ENCODE measurements at places on chromosomes 1 and 21. TPM values are rescaled to one million over a fixed set of nuclear protein-coding genes. Genes with fewer than 3 reads are reported as not detected.

The LAD1 gene
- total RNA-seq: 8.4 TPM

The GNG4 gene
- 0.18 TPM for total RNA-seq

The C1orf115 gene
- total RNA-seq: 7.5 TPM

The MYOM3 gene
- total RNA-seq: 0.70 TPM

The LCE3E gene
- not detected for total RNA-seq

The CCDC28B gene
- 68.7 TPM for total RNA-seq

The CASQ1 gene
- 28.3 TPM for total RNA-seq

The FAM177B gene
- total RNA-seq: not detected

The BLACAT1 gene
- total RNA-seq: 0.56 TPM

The PTPRU gene
- 64.8 TPM for total RNA-seq

The PLEKHN1 gene
- 0.36 TPM for total RNA-seq

The PAFAH2 gene
- 10.9 TPM for total RNA-seq

DNA sequence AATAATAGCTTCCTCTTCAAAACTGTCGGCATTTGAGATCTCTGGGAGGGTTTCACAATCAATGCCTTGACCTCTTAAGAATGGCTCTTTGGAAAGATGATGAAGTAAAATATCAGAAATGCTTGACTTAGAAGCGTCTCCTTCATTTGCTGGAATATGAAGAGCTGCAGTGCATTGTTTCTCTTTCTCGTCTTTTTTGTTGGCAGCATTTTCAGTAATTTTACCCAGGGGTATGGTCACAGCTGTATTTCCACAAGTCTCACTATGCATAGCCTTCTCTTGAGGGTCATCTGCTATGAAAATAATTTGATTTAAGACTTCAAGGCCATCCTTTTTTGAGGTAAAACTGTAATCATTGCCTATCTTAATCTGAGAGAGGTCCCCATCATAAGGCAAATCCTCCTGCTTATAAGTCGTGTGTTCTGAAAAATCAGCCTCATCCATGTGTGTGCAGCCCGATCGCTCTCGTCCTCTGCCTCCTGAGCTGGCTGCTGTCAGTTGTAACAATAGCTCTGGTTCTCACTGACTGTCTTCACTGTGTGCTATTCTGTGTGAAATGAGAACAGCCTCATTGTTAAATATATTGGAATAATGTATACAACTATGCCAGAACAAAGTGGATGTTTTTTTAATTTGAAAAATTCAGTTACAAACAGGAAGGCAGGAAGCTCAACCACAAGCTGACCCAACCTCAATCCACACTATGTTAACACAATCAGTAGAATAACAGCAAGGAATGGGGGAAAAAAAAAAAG lies 4.5 kb downstream of the AKNAD1 start:
- no peak for DNase-seq

DNA sequence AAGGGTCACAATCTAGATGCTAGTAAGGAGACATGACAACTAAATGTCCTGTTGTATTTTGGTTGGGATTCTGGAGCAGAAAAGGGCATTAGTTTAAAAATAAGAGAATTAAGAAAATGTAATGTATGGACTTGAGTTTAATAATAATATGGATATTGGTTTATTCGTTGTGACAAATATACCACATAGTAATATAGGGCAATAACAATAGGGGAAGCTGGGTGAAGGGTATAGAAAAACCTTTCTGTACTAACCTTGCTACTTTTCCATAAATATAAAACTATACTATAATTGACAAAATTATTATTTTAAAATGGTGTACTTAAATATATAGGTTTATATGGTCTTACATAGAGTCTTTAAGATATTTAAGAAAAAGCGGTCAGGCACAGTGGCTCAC lies 558.9 kb downstream of the PTPRC start:
- no peak for DNase-seq

DNA sequence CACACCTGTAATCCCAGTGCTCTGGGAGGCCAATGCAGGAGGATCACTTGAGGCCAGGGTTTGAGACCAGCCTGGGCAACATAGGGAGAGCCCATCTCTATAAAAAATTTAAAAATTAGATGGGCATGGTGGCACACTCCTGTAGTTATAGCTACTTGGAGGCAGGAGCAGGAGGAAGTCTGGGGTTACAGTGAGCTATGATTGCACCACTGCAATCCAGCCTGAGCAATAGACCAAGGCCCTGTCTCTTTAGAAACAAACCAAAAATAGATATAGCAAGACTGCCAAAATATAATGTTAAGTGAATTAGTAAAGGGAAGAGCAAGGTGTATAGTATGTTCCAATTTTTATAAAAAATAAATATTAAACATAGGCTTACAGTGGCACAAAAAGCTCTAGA lies 28.8 kb downstream of the PLEKHO1 start:
- DNase-seq: no peak

GRCh38 chr1:159000625-159001024 lies 9.1 kb upstream of the IFI16 start:
- peak; percentile 96 for DNase-seq

DNA sequence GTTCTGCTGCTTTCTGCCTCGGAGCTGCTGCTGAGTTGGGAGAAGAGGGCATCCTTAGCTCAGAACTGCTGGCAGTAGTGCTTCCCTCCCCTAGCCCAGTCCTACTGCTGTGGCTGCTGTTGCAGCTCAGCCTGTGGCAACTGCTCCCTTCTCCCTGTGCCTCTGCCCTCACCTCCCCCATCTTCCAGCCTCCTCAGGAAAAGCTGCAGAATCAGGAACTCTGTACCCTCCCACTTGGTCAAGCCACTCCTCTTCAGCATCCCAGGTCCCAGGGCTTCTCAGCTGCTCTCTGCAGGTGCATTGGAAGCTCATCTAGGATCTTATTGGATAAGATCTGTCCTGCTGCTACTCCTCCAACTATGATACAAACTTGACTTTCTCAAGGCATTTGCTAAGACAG lies 316.7 kb downstream of the BRINP2 start:
- no peak for DNase-seq

- DNase-seq: no peak
These were observed 299.1 kb upstream of the DEPDC1 start for GRCh38 chr1:68795956-68796355.

GRCh38 chr1:68973459-68974244 lies 476.8 kb upstream of the DEPDC1 start:
- no peak for DNase-seq

- DNase-seq: no peak
These were observed 4.2 kb downstream of the OR2T1 start for GRCh38 chr1:248406721-248407692.

DNA sequence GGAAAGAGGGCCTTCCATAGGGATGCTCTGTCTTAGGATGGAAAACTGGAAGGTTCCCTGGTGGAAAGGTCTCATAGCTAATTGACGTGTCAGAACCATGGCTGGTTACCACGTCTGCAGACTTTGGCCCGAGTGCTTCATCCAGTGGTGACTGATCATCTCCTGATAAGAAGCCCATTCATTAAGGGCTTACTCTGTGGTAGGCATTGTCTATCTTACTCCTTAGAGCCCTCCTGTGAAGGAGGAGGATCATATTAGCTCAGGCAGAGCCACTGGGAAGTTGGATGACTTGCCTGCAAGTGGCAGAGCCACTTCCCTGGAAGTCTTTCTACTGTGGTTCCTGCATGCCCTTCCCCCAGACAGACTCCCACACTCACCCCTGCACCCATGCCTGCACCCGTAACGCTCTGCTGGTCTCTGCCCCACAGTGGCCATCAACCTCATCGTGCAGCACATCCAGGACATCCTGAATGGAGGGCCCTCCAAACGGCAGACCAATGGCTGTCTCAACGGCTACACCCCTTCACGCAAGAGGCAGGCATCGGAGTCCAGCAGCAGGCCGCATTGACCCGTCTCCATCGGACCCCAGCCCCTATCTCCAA lies 79.9 kb downstream of the UCK2 start:
- no peak for DNase-seq

DNA sequence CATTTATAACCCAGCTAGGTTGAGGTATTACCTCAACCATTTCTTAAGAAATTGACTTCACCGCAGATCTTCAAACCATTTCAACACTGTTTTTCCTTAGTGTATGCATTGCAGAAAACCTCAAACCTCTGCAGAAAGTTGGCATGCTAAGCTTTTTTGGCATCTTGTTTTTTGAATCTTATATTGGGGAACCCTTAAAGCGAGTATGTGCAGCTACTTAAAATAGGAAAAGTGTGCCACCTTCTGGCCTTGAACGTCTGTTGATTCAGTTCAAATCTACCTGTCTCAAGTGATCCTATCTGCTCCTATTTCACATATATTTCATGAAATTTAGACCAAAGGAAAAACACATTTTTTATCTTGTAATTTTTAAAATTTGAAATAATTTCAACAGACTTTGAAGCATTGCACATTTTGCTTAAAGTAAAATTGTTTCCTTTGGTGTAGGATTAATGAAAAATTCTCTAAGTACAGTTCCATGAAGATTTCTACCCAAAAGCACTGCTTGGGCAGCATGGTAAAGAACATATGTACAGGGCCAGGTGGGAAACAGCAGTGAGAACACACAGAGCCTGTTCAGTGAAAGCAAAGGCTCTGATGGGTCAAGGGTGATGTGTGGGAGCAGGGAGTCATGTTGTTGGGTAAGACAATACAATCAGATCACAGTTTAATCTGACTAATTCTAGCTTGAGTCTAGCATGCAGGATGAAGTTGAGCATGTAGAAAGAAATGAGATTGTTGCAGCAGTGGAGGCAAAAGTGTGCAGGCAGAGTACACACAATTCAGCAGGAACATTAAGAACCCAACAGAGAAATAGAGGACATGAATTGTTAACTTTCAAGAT lies 17.2 kb downstream of the HENMT1 start:
- peak; percentile 89 for DNase-seq

DNA sequence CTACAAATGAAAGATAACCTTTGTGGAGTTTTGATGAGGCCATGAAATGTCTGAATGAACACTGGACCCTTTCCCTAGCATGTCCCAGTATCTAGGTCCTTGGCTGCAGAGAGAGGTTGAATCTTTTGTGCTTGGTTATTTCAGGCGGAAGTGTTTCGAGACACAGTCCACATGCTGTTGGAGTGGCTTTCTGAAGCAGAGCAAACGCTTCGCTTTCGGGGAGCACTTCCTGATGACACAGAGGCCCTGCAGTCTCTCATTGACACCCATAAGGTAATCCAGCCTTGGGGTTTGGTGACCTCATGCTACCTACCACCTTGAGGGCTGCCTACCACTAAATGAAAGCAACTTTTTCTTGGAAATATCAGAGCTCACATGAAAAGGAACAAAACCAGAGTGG lies 38.9 kb upstream of the BMP8A start:
- DNase-seq: no peak

DNA sequence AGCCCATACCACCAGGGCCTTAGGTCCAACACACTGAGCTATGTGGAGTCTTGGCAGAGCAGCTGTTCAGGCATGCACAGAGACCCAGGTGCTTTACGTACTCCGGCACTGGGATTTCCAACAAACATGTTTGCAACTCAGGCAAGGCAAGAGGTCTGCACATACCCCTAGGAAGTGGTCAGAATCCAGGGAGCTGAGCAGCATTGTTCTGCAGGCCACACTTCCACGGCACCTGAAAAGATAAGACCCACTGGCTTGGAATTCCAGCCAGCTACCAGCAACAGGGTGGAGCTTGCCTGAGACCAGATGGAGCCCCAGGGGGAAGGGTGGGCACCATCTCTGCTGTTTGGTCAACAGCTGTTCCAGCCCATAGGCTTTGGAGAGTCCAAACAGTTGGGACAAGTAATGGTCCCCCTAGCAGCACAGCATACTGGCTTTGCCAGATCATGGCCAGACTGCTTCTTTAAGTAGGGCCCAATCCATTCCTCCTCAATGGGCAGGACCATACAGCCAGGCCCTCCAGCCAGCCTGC lies 51.7 kb upstream of the LRRC8B start:
- DNase-seq: no peak

- DNase-seq: peak; percentile 8
These were observed 5.8 kb downstream of the CELSR2 start for GRCh38 chr1:109255097-109255651.

DNA sequence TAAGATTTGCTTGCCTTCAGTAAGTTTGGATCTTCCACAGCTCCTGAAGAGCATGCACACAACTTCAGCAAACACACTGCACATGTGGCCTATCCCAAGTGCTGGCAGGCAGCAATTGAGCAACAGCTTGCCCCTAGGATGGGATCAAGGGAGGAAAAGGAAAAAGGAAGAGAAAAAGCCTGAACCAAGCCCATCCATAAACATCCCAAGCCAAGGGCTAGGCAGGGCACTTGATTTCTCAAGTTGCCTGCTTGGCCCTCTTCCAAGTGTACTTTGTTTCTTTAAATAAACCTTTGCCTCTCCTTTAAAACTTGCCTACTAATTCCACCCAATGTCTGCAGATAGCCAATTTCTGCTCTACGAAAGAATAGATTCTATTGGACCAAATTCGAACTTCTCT lies 49.0 kb upstream of the OLFM3 start:
- no peak for DNase-seq

GRCh38 chr1:90074566-90074965 lies 79.7 kb downstream of the ZNF326 start:
- no peak for DNase-seq

GRCh38 chr21:42525029-42525581 lies 11.5 kb downstream of the SLC37A1 start:
- DNase-seq: no peak

- DNase-seq: no peak
These were observed 192.6 kb upstream of the FGGY start for GRCh38 chr1:59104191-59104760.

DNA sequence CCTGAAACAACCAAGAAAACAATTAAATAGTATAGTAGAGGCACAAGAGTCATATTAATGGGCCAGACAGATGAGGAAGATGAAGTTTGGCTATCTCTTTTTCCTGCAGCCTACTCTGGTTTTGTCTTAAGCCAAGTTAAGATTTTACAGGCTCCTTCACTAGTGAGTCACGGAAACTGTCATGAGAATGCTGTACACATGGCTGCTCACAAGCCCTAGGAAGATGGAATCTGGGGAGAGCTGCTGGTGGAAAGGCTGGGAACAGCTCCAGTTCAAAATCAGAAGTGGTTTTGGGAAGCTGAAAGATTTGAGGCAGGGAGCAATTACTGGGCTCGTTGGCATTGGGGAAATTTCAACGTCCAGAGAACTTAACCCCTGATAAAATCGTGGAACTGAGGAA lies 46.4 kb upstream of the S1PR1 start:
- DNase-seq: no peak

- no peak for DNase-seq
These were observed 22.5 kb downstream of the VPS26C start for GRCh38 chr21:37244501-37245095.

GRCh38 chr1:71339238-71339637 lies 258.4 kb upstream of the ZRANB2 start:
- no peak for DNase-seq

GRCh38 chr1:248791010-248791409 lies 34.7 kb downstream of the SH3BP5L start:
- no peak for DNase-seq

- DNase-seq: no peak
These were observed 102.6 kb downstream of the AJAP1 start for GRCh38 chr1:4756851-4757580.

DNA sequence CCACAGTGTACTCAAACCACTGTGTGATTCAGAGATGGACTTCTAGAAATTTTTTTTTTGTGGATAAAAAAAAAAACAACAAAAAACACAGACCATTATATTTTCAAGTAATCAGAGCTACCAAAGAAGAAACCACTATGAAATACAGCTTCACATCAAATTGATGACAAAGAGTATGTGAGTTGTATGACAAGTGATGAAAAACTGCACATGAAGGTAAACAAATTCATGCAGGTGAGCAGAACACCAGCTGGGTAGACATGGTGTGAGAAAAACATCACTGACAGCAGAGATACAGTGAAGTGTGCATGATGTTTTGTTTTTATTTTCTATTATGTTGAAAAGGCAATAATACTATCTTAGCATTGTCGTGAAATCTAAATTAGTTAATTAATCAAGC lies 8.0 kb upstream of the PTPRC start:
- DNase-seq: no peak
